ENCODE measurements at places on chromosomes 6 and 20. TPM values are rescaled to one million over a fixed set of nuclear protein-coding genes. Genes with fewer than 3 reads are reported as not detected.

TRIM31 gene
- not detected for total RNA-seq

- H3K27me3 ChIP-seq, result no peaks in the 10 kb centered on the region
- no peaks in the 10 kb centered on the region for H3K36me3 ChIP-seq
- no peak overlapping the region for H3K4me3 ChIP-seq
- H3K27ac ChIP-seq, result no peak overlapping the region
These were observed 545.6 kb downstream of the KIF16B start for GRCh38 chr20:16027686-16028085.

- no peak for DNase-seq
- H3K36me3 ChIP-seq, result peaks cover 6% of the 10 kb centered on the region
- no peak overlapping the region for H3K4me3 ChIP-seq
- peaks cover 2% of the 10 kb centered on the region for H3K4me1 ChIP-seq
- H3K27ac ChIP-seq, result no peak overlapping the region
These were observed 50.5 kb upstream of the DST start for GRCh38 chr6:56693246-56693607.

GRCh38 chr20:49811825-49812506, 662 bp upstream of the SLC9A8 start:
- peak overlapping the region; percentile 96 for H3K27ac ChIP-seq
- H3K36me3 ChIP-seq, result peaks cover 2% of the 10 kb centered on the region
- DNase-seq, result no peak
- H3K4me3 ChIP-seq, result peak overlapping the region; percentile 96

BMP5 gene
- total RNA-seq, result not detected

- no peak for DNase-seq
- peaks cover 34% of the 10 kb centered on the region for H3K4me1 ChIP-seq
- H3K36me3 ChIP-seq, result peaks cover 10% of the 10 kb centered on the region
- H3K27ac ChIP-seq, result no peak overlapping the region
These were observed 6.9 kb downstream of the MANBAL start for GRCh38 chr20:37296371-37296770.

DNA sequence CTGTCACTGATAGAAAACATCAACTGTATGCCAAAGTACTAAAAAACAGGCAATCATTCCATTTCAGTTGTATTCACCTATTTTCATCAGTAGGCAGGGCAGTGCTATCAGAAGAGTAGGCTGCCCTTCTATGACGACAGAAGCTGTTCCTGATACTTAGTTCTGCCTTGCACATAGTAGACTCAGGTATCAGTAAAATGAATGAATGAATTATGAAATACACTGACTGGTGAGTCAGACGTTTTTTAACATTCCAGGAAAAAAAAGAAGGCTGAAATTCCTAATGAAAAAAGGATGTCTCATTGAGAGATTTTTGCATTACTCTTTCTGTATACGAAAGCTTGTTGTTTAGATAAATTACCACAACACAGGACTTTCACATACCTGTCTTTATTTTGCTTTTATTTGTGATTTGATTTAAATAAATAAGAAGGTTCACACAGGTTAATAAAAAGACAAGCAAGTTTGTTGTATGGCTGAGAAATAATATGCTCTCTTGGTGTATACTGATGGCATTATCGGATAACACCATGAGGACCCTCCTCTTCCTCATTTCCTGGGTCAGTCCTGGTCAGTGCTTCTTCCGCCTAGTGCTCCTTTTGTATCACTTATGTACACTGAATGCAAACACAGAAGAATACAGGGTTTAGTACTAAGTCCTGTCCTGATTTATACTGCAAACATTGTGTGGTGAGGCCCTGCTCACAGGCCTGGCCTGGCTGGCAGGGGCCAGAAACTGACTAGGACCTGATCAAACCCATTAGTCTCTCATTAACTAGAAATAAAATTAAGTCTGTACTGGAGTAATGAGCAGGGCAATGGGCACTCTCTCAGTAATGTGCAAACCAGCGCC, 39.4 kb upstream of the SPDEF start:
- DNase-seq, result no peak
- H3K4me3 ChIP-seq, result no peak overlapping the region
- peaks cover 37% of the 10 kb centered on the region for H3K4me1 ChIP-seq
- no peaks in the 10 kb centered on the region for H3K27me3 ChIP-seq
- peaks cover 9% of the 10 kb centered on the region for H3K36me3 ChIP-seq

- H3K27me3 ChIP-seq, result peaks cover 12% of the 10 kb centered on the region
- no peaks in the 10 kb centered on the region for H3K4me1 ChIP-seq
- no peaks in the 10 kb centered on the region for H3K36me3 ChIP-seq
- H3K27ac ChIP-seq, result no peak overlapping the region
These were observed 496.3 kb upstream of the MAP3K7 start for GRCh38 chr6:91083211-91083610.

Measured in T-helper 17 cell (primary cell).